AG04449 (cell line): ENCODE measurements at places on chromosomes 11 and 22.

- no peak for DNase-seq
These were observed 29.1 kb upstream of the CD44 start for GRCh38 chr11:35109827-35110226.

GRCh38 chr11:33778675-33779074, 4.4 kb upstream of the FBXO3 start:
- DNase-seq, result peak; percentile 76

- DNase-seq, result peak; percentile 88
These were observed 47.8 kb downstream of the DBX1 start for GRCh38 chr11:20112291-20113148.

GRCh38 chr11:122398851-122399250, 256.7 kb upstream of the UBASH3B start:
- DNase-seq, result no peak

DNA sequence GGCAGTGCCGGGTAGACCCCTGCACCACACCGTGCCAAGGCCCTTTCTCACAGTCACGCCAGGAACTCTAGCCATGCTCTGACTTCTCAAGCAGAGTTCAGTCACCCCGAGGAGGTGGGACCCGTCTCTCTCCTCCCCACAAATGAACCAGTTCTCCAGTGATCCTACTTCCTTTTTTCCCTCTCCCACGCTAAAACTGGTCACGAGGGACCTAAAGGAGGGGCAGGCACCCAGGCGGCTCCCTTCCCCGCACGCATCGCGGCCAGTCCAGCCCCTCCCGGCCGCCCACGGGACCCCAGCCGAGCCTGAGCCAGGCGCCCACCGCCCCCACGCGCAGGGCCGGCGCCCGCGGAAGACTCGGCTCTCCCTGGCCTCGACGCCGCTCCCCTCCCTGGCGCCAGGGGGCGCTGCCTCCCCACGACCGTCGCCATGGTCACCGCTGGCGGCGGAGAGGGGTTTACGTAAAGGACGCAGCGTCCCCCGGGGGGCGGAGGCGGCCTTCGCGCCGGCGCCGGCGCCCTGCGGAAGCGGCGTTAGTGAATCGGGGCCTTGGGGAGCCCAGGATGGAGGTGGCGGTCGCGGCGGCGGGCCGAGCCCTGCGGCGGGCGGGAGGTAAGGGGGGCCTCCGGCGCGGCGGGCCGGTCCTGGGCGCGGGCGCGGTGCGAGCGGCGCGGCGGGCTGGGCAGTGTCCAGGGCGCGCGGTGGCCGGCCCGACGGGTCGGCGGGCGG, at the start of gene DAGLA:
Gene DAGLA (plus strand): TSS at position 499 of the 729 bp plus-strand sequence. CDS start 39,765 bp downstream, outside the sequence.
- DNase-seq, result no peak

GRCh38 chr11:134372536-134372935, 39.5 kb downstream of the B3GAT1 start:
- no peak for DNase-seq

- no peak for DNase-seq
These were observed 9.4 kb upstream of the SAMM50 start for GRCh38 chr22:43945632-43946383.

DNA sequence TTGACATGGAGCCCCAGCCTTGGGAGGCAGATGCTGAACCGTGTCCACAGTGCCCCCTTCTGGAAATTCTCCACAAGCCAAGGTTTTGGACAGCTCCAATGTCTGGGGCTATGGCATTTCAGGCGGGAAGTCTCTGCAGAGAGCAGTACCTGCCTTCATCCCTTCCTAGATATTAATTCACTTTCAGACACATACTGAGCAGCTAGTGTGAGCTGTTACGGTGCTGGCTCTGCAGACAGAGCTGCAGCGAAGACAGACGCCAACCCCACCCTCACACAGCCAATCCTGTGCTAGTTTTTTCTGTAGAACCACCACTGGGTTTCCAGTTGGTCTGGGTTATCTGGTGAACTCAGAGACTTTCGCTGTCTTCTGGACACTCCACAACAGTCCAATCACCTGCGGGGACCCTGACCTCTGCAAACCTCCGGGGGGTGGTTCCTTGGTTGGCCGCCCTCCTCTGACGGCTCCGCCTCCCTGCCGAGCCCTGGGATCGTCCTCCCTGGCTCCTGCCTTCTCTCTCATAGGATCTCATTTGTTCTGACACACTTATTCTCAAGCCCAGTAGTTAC, 9.1 kb downstream of the LMF2 start:
- DNase-seq, result no peak

- no peak for DNase-seq
These were observed 43.6 kb downstream of the ARHGAP8 start for GRCh38 chr22:44795701-44796630.

DNA sequence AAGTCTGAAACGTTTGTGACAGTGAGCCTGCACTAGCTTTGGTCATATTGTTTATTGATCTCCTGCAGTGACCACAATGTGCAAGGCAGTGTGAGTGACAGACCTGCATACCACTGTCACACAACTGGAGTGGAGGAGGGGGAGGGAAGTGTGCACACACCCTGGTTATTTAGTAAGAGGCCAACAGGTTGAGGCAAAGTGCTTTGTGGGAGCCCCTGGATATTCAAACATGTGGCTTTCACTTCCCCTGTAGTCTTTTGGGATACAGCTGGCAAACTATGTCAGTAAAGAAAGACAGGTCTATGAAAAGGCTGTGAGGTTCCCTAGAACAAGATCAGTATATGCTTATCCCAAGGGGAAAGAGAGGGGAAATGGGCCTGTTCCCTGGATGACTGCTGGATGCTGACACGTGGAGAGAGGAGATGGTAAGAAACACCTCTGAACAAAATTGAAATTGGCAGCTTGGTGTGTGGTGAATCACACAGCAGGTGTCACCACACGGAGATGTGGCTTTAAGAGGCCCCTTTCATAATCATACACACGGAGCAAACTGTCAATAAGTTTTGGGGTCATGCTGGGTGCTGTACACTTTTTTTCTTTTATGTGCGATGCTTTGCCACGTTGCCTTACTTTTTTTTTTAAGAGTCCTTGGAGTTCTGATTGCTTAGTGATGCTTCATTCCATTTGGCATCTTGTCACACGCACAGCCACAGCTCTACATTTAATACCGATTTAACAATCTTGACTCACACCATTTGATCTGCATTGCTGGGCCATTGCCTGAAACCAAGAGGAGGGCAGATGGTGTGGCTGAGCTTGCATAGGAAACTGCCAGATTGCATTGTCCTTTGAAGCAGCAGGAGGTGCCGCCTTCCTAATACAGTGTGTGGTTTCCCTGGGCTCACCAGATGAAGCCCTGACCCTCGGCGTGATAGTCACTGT, 11.3 kb downstream of the OSBP2 start:
- peak; percentile 73 for DNase-seq

- no peak for DNase-seq
These were observed 1.9 kb downstream of the GRK3 start for GRCh38 chr22:25566186-25566897.

GRCh38 chr22:40857309-40857855, 434 bp downstream of the XPNPEP3 start:
- DNase-seq, result no peak

GRCh38 chr11:127493330-127494022, 492.9 kb upstream of the KIRREL3 start:
- DNase-seq, result no peak

GRCh38 chr11:64809781-64810241, 540 bp downstream of the MEN1 start:
- no peak for DNase-seq

- no peak for DNase-seq
These were observed 25.9 kb upstream of the PDE2A start for GRCh38 chr11:72700146-72700545.

DNA sequence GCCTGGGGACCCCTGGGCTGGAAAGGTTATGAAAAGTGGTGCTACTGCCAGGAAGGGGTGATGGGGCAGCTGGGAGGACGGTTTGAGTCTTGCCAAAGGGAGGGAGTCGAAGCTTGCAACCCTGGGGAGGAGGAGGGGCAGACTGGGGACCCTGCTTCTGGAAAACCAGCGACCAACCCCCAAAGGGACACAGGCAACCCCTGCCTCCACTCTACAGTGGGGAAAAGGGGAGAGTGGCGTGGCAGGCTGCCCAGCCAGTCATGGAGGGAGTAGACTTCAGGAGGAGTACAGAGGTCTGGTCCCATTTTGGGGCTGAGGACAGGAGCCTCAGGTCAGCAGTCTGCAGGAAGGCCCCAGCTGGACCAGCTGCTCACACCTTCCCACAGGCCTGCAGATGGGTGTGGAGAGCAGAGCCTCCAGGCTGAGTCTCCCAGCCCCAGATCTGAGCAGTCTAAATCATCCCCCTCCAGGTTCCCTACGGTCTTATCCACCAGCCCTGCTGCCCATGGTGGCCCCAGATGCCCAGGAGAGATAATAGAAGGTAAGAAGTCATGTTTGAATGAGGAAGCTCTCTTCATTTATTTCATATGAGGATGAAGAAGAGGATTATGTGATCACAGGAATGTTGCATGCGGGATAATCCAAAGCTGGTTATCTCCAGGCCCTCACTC, 3.3 kb downstream of the DDT start:
- DNase-seq, result no peak

GRCh38 chr22:20324139-20324516, 4.3 kb upstream of the DGCR6L start:
- DNase-seq, result no peak

DNA sequence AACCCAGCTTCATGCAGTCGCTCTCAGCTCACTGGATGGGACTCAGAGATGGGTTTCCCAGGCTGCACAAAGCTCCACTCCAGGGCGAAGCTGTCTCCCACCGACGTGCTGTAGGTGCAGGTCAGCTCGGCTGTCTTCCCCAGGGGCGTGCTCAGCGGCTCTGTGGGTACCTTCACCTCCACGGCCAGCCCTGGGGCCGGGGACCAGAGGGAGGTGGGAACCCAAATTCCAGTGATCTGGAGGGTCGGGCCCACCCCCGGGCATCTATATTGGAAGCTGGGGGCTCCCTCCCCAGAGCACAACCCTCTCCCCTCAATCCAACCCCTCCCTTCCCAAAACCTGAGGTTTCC, 689 bp downstream of the VSIG2 start:
- DNase-seq, result no peak

DNA sequence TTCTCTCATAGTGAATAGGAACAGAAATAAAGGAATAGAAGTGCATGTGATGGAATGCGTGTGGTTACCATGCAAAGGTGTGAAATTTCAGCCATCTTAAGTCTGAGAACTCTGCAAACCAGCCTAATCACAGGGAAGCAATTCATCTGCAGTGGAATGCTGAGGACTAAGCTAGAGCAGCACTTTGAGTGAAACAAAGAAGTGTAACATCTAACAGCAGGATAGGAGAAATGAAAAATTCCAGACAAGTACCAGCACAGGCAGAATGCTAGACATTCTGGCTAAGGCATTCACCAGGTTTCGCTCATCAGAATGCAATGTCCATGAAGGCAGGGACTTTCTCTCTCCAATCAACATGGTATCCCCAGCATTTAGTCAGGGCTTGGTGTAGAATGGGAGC, 41.2 kb upstream of the SLC36A4 start:
- DNase-seq, result no peak

GRCh38 chr11:120786206-120786735, 237.6 kb upstream of the TBCEL start:
- no peak for DNase-seq

- no peak for DNase-seq
These were observed 14.9 kb upstream of the PPFIA1 start for GRCh38 chr11:70255477-70256116.

DNA sequence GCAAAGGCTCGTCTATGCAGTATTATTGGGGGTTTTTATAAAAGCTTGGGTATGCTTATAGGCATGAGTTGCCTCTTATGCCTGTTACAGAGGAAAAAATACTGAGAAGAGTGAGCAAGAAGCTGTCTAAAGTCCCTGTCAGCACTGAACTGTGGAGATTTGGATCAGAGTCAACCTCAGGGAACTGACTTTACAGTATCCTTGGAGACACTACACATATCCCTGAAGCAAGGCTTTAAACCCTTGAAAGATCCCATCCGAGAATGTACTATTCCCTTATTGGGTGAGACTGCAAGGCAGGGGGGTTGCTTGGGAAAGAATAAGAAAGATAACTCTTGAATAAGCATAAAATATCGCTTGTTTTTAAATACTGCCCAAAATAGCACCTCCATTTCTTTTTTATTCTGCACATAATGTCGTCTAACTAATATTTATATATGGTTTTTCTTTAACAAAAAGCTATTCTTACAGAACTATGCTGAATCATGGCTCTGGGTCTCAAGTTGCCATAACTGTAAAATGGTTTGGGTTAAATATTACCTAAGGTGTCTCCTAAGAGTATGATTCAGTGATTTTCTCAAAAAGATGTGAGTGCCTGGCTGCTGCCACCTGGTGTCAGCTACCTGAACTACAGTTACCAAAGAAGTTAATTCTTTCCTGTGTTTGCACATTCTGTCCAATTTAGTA, 1062.8 kb downstream of the DLG2 start:
- no peak for DNase-seq

DNA sequence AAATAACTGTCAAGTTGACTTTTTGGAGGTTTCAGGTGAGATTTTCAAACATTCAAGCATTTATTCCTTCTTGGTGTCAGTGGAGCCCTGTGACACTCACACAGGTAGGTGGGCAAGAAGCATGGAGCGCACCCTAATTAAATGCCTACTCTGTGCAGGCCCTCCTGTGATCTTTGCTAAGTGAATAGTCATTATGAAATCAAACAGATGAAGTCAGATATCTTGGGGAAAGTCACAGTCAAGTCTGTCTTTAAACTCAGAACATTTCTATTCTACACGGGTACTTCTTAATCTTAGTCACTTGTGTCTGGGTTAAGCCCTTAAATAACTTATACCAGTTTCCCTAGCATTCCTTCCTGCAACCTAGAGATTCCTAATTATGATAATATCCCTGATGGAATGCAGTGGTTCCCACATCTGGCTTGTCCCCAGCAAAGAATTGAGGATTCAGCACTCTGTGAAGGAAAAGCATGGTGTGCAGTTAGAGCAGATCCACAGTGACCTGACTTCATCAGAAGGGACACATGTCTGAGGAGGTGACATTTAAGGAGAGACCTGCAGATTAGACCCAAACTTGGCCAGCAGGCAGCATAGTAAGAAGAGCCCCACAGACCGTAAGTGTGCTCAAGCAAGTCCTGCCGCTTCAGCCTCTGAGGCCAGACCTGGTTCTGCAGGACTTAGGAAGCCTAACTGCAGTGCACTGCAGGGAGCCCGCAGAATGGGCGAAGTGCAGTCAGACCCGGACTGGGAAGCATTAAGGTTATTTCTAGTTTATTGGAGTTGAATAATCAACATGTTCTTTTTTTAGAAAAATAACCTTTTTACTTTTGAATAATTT, 85.3 kb upstream of the GAL start:
- DNase-seq, result peak; percentile 10

- no peak for DNase-seq
These were observed at the start of gene SPECC1L for GRCh38 chr22:24270556-24271385. SPECC1L (plus strand) TSS chr22:24270831; CDS start chr22:24302232, 31,401 bp downstream.

GRCh38 chr11:12787847-12788246, 113.6 kb downstream of the TEAD1 start:
- no peak for DNase-seq

GRCh38 chr11:27444801-27445215, 27.8 kb downstream of the LGR4 start:
- DNase-seq, result no peak

DNA sequence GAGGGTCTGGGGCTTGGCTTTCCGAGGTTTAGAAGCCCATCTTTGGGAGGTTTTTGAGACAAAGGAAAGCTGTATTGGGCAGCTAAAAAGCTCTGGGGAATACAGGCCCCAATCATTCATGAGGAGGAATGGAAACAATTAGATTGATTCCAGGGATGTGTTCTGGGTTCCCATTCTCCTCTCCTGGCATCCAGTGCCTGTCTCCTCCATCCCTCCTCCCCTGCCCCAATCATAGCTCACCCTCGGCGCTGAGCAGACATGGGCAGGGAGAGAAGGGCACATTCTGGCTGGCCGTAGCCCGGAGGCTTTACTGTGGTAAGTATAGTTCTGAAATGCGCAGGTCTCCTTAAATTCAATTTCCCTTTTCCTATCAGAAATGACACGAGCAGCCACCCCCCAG, 42.4 kb downstream of the ABTB2 start:
- DNase-seq, result no peak

- no peak for DNase-seq
These were observed 15.2 kb downstream of the PRR33 start for GRCh38 chr11:1876361-1877063.
